ENCODE measurements at places on chromosomes 1 and 21. TPM values are rescaled to one million over a fixed set of nuclear protein-coding genes. Genes with fewer than 3 reads are reported as not detected.

GRCh38 chr1:97599447-97599846 lies 321.4 kb downstream of the DPYD start:
- H3K4me3 ChIP-seq: no peak overlapping the region
- H3K4me1 ChIP-seq: no peaks in the 10 kb centered on the region
- no peak overlapping the region for H3K27ac ChIP-seq
- no peak for DNase-seq
- H3K36me3 ChIP-seq: no peaks in the 10 kb centered on the region

Gene PTPRU
- total RNA-seq: 0.31 TPM

DNA sequence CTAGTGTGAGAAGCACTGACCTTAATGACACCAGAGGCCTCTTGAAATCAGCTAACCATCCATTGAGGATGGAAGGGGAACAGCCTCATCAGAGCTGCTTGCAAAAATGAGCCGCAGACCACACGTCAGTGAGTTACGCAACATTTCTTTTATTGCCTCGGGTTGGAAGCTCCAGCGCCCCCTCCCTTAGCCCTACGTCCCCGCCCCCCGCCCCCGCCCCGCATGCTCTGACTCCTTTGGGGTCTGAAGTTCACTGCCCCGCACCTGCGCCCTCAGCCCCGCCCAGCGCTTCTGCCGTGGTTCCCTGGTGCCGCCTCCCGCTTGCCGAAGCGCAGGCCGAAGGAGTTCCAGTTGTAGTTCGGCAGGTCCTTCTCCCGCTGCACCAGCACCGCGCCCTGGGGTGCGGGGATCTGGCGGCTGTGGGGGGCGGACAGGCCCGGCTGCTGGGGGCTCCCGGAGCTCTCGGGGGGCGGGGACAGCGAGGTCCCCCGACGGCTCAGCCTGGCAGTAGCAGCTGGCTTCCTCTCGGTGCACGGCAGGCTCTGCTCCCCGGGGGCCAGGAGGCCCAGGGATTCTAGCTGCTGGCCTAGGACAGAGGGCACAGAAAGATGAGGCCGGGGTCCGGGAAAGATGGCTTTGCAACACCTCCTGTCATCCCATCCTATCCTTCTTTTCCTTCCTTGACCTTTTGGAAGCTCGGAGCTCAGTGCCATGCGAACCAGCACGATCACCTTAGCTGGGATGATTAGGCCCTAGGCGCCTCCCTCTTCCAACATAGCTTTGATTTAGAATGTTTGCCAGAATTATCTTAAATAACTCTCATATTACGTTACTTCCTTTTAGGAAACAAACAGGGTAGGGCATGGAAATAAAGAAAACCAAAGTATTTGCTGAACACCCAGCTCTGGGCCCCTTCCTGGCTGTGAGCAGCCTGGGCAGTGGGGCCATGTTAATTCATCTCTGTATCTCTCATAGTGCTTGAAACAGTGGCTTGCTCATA lies 5.8 kb downstream of the KISS1 start:
- no peak overlapping the region for H3K27ac ChIP-seq
- H3K27me3 ChIP-seq: peaks cover 42% of the 10 kb centered on the region
- H3K4me3 ChIP-seq: no peak overlapping the region
- no peak for DNase-seq
- no peaks in the 10 kb centered on the region for H3K36me3 ChIP-seq

Gene REN
- not detected for total RNA-seq

Gene BLACAT1
- total RNA-seq: 0.23 TPM

Gene HSPB7
- total RNA-seq: not detected

GRCh38 chr1:32759997-32760623 lies 57.0 kb downstream of the YARS1 start:
- H3K27me3 ChIP-seq: peaks cover 10% of the 10 kb centered on the region
- no peaks in the 10 kb centered on the region for H3K36me3 ChIP-seq
- no peak overlapping the region for H3K4me3 ChIP-seq
- peak overlapping the region; percentile 75 for H3K27ac ChIP-seq

GRCh38 chr1:50775740-50776139 lies 184.3 kb downstream of the FAF1 start:
- H3K36me3 ChIP-seq: peaks cover 12% of the 10 kb centered on the region
- peaks cover 3% of the 10 kb centered on the region for H3K4me1 ChIP-seq
- H3K27me3 ChIP-seq: no peaks in the 10 kb centered on the region

DNA sequence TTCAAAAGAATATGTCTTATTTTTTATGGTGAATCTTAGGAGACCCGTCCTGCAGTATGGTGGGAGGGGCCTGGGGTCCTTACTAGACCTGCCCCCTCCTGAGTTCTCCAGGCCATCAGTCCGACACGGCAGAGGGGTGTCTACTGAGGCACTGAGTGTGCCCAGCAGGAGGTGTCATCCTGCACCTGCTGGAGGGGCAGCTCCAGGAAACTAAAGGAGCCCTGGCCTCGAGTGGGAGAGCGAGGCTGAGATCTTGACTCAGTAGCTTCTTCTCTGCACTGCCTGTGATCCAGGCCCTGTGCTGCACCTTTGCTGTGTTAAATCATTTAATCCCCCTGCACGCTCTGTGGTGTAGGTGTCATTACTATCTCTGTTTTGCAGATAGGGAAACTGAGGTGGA lies 587.7 kb downstream of the PTPRU start:
- H3K27me3 ChIP-seq: peaks cover 7% of the 10 kb centered on the region
- H3K4me1 ChIP-seq: no peaks in the 10 kb centered on the region
- H3K36me3 ChIP-seq: no peaks in the 10 kb centered on the region
- no peak overlapping the region for H3K4me3 ChIP-seq

GRCh38 chr21:46020581-46020980 lies 39.0 kb downstream of the COL6A1 start:
- H3K27me3 ChIP-seq: peaks cover 36% of the 10 kb centered on the region
- no peaks in the 10 kb centered on the region for H3K4me1 ChIP-seq
- DNase-seq: peak; percentile 0
- no peak overlapping the region for H3K4me3 ChIP-seq
- no peaks in the 10 kb centered on the region for H3K36me3 ChIP-seq

Gene CD2
- total RNA-seq: 206 TPM

- H3K27ac ChIP-seq: no peak overlapping the region
- no peaks in the 10 kb centered on the region for H3K36me3 ChIP-seq
- no peak for DNase-seq
- H3K4me1 ChIP-seq: no peaks in the 10 kb centered on the region
- no peak overlapping the region for H3K4me3 ChIP-seq
These were observed 6.8 kb upstream of the HAO2 start for GRCh38 chr1:119361620-119362344.

- H3K4me1 ChIP-seq: peaks cover 10% of the 10 kb centered on the region
- DNase-seq: no peak
- H3K36me3 ChIP-seq: peaks cover 63% of the 10 kb centered on the region
- no peaks in the 10 kb centered on the region for H3K27me3 ChIP-seq
These were observed 65.3 kb upstream of the SAMD13 start for GRCh38 chr1:84236256-84236655.

Gene TMEM54
- total RNA-seq: not detected

- H3K4me3 ChIP-seq: no peak overlapping the region
- H3K27ac ChIP-seq: no peak overlapping the region
- H3K27me3 ChIP-seq: no peaks in the 10 kb centered on the region
- peaks cover 82% of the 10 kb centered on the region for H3K4me1 ChIP-seq
- H3K36me3 ChIP-seq: peaks cover 47% of the 10 kb centered on the region
These were observed 48.4 kb downstream of the CAPZB start for GRCh38 chr1:19436716-19437476.

DNA sequence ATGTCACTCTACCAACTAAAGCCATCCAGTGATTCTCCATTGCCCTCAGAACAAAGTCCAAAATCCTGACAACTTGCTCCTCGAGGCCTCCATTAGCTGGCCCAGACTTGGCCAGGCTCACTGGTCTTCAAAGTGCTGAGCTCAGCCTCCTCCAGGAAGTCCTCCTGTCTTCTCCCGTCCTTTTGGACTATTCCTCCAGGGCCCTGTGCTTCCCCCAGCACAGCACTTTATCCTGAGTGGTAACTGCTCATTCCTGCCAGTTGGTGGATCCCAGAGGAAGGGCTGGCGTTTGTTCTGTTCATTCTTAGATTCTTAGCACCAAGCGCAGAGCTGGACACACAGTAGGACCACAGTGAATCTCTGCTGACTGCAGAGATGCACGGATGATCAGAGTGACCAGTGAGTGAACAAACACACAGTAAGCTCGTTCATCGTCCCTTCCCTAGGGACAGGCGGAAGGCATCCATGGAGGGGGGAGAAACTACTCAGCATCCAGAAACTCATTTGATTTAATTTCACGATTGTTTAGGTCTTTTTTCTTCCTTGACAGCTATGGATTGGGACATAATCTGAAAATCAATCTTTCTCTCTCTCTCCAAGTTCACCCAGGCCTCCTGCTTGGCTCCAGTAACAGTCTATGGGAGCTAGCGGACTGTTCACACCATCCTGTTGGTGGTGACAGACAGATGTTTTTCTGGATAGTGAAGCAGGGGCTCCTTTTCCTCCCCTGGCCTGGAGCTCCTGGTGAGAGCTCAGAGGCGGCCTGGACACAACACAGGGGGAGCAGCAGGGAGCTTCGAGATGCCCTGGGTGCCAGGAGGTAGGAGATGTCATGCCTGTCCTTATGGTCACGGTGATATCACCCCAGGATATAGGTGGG lies 180.2 kb downstream of the PTPRU start:
- no peaks in the 10 kb centered on the region for H3K4me1 ChIP-seq
- DNase-seq: no peak
- H3K36me3 ChIP-seq: no peaks in the 10 kb centered on the region
- H3K4me3 ChIP-seq: no peak overlapping the region

DNA sequence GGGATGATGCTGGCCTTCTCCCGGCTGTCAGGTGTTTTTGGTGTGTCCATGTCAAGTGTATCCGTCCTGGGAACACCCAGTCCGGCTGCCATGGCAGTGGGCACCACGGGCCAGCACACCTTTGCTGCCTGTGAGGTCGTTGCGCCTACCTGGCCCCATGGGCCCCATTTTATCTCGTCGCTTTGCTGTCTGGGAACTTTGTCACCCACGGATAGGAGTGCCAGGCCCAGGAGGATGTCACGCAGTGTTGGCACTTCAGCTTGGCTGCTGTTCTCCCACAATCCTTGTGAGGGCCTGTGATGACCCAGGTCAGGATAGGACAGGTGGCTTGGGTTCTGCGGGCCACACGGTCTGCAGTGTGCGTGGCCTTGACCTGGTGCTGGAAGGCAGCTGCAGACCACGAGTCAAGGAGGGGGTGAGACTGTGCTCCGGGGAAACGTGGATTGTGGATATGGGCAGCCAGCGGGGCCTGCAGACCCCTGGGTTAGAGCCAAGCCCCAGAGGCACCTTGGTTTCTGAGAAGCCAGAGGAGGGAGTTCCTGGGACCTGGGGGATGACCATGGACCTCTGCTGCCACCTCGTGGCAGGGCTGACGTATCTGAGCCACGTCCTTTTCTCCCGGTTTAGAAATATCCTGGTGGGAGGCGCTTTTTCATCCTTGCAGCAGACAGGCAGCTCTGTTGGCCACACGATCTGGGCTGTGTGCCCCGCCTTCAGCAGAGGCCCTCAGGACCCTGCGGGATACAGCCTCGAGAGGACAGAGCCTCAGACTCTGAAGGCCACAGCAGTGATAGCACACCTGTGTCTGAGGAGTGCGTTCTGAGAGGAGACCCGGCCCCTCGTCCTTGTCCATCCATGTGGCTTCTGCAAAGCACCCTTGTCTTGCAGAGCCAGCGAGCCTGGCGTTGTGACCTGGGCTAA lies 161.1 kb upstream of the COL6A1 start:
- H3K4me3 ChIP-seq: no peak overlapping the region
- H3K27me3 ChIP-seq: no peaks in the 10 kb centered on the region
- peaks cover 33% of the 10 kb centered on the region for H3K4me1 ChIP-seq
- H3K27ac ChIP-seq: peak overlapping the region; percentile 66
- DNase-seq: peak; percentile 83

Gene AMY2A
- total RNA-seq: not detected

Gene FAM167B
- total RNA-seq: 0.87 TPM

Gene CLIC6
- not detected for total RNA-seq

GRCh38 chr1:36143424-36143823 lies 5.9 kb downstream of the TRAPPC3 start:
- no peak for DNase-seq
- H3K4me3 ChIP-seq: no peak overlapping the region
- no peaks in the 10 kb centered on the region for H3K27me3 ChIP-seq
- H3K27ac ChIP-seq: no peak overlapping the region
- H3K36me3 ChIP-seq: peaks cover 17% of the 10 kb centered on the region
- peaks cover 41% of the 10 kb centered on the region for H3K4me1 ChIP-seq

Gene OR2L3
- not detected for total RNA-seq

Gene HSD11B1
- 1.5 TPM for total RNA-seq

GRCh38 chr1:38560457-38560856 lies 299.1 kb downstream of the RRAGC start:
- H3K4me1 ChIP-seq: peaks cover 85% of the 10 kb centered on the region
- no peak for DNase-seq
- peaks cover 50% of the 10 kb centered on the region for H3K27me3 ChIP-seq
- peak overlapping the region; percentile 91 for H3K27ac ChIP-seq

Gene RABGGTB
- total RNA-seq: 81.2 TPM

Gene ESPN
- total RNA-seq: 0.77 TPM

Gene ADORA1
- total RNA-seq: not detected

GRCh38 chr1:67889953-67890567 lies 56.8 kb upstream of the GNG12 start:
- peaks cover 2% of the 10 kb centered on the region for H3K4me1 ChIP-seq
- H3K36me3 ChIP-seq: no peaks in the 10 kb centered on the region
- no peak overlapping the region for H3K27ac ChIP-seq
- H3K27me3 ChIP-seq: peaks cover 12% of the 10 kb centered on the region
- no peak overlapping the region for H3K4me3 ChIP-seq

DNA sequence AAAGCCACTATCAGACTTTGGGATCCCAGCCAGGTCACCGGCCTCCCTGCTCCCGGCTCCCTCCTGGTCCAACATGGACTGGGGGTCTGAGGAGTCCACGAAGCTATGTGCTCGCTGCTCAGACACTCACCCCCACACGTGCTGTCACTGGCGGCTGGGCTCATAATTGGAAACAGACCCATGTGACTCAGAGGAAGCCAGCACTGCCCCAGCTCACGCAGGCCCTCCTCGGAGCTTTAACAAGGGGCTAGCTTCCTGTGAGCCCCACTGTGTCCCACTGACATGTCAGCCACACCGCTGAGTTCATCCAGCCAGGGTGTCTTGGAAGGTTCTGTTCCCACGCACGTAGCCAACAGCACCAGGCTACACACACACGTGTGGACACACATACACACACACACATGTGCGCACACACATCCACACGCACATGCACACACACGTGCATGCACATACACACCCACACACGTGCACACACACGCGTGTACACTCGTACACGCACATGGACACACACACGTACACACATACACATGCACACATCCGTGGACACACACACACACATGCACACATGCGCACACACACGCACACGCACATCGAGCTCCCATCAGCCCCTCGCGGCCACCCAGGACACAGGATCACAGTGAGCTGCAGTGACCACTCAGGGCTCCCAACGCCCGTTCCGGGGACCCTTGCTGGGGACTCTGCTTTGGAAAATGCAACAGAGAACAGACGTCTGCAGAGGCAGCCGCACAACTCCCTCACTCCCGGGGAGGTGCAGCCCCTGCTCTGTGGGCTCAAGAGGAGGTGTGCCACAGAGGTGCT lies 18.4 kb upstream of the COL6A2 start:
- no peak overlapping the region for H3K4me3 ChIP-seq
- H3K4me1 ChIP-seq: no peaks in the 10 kb centered on the region
- H3K27me3 ChIP-seq: peaks cover 8% of the 10 kb centered on the region
- H3K36me3 ChIP-seq: no peaks in the 10 kb centered on the region

GRCh38 chr1:98384461-98385141 lies 276.9 kb upstream of the SNX7 start:
- H3K4me3 ChIP-seq: no peak overlapping the region
- peaks cover 16% of the 10 kb centered on the region for H3K4me1 ChIP-seq
- no peak for DNase-seq
- H3K27ac ChIP-seq: no peak overlapping the region

All from activated CD4-positive, alpha-beta T cell treated with anti-CD3 and anti-CD28 coated beads, Interleukin-2, amount 10 ng/mL, durations not matched to agents 7 days and 5 days (primary cell).